ENCODE measurements at places on chromosomes 12 and 14.

GRCh38 chr12:13196130-13196921 is at the start of gene EMP1:
Gene EMP1 (plus strand): TSS chr12:13196726. CDS start chr12:13211511, 14,785 bp downstream.
- peak; percentile 100 for DNase-seq

DNA sequence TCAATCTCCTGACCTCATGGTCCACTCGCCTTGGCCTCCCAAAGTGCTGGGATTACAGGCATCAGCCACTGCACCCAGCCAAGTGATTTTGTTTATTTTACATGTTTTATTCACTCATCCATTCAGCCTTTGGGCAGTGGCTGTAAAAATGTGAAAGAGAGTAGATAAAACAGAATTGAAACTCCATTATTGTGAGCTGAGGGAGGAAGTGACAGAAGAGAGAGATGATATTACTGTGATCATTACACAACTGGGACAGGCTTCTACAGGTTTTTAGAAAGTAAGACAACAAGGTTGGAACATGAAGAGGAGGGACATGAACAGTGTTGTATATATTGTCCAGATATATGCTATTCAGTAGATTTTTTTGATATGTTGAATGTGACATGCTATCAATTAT is 25.0 kb downstream of the CREBL2 start:
- peak; percentile 72 for DNase-seq

- no peak for DNase-seq
Measured at GRCh38 chr14:87866116-87866515, 126.9 kb downstream of the GALC start.

DNA sequence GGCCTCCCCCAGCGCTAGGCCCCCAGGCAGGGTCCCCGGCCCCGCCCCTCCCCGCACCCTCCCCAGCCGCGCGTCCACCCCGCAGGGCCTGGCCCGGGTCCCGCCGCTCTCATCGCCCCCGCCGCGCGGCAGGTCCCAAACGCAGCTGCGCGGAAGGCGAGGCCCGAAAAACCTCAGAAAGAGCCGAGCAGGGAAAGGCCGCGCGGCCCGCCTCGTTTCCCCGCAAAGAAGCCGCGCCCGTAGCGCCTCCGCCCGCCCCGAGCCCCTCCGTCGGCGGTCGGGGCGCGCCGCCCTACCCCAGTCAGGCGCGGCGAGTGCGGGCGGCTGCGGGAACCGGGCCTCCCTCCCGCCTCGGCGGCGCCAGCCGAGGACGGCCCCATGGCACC is 324 bp downstream of the POLE start:
- DNase-seq: no peak

DNA sequence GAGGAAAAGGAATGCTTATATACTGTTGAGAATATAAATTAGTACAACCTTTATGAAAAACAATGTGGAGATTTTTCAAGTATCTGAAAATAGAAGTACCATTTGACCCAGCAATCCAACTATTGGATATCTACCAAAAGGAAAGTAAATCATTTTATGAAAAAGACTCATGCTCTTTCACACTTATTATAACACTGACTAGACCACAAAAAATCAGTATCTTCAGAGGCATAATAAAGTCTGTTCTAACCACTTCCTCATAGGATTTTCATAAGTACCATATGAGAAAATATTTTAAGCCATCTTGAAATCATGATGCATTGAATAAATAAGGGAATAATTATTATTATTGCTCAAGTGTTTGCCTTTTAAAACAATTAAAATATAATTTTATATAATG is 90.8 kb downstream of the SLCO1B1 start:
- no peak for DNase-seq

- no peak for DNase-seq
Measured at GRCh38 chr12:44405297-44405696, 470.8 kb downstream of the NELL2 start.

DNA sequence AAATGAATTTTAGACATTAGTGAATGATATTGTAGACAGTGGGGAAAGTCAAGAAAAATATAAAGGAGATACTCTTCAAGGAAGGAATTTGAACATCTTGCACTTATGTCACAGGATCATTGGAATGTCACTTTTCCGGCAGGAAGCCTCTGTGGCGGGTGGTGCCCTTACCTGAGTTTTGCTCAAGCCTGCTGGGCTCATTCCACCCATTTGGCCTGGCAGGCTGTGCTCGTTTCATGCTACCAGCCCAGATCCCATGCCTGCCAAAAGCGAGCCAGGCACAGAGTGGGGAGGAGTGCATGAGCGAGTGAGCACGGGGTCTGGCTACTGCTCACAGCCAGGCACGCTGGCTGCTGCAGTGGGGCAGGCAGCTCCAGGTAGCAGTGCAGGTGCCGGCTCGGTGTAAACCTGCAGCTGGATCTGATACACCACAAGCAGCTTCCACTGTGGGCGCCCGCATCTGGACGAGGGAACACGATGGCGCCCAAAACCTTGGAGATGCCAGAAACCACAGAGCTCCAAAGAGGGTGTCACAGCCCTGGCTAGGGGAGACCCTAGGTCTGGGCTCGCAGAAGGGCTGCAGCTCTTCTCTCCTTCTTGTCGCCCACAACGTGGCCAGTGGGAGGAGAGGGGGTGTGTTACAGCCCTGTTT is 28.7 kb upstream of the YAF2 start:
- DNase-seq: no peak

GRCh38 chr12:90677055-90677454 is 277.9 kb downstream of the CCER1 start:
- DNase-seq: no peak

DNA sequence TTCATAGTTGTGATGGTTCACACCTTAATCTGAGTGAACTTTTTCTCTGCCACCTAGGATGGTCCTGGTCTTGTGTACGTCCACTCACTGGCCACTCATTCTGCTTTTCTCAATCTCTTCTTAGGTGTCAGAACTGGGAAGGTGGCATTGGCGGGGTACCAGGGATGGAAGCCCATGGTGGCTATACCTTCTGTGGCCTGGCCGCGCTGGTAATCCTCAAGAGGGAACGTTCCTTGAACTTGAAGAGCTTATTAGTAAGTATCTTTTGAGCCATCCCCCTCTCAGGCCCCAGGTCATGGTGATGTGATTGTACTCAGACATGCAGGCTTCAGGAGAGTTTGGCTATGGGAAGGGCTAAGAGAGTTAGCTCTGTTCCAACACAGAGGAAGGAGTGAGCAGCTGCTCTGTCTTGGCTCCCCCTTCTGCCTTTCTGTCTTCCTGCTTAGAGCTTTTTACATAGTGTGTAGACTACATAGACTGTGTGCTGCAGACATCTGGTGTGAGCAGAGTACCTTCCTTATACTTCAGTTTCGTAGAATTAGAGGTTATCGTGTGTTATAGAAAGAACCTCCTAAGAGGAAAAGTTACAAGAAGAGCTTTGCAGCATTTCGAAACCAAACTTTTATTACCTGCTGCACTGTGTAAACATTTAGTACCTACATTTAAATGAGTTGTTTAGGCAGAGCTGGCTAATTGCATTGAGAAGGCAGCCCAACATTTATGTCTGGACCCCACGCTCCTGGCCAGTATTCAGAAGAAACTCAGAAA is 54.2 kb downstream of the FNTB start:
- no peak for DNase-seq

Data from bronchial epithelial cell (primary cell).